ENCODE measurements at places on chromosomes 2 and 18. TPM values are rescaled to one million over a fixed set of nuclear protein-coding genes. Genes with fewer than 3 reads are reported as not detected.

FEV gene
- not detected for total RNA-seq

FAM228A gene
- 0.31 TPM for total RNA-seq

SPOPL gene
- 15.9 TPM for total RNA-seq

PRKAG3 gene
- not detected for total RNA-seq

C2orf72 gene
- 0.16 TPM for total RNA-seq

TRABD2A gene
- total RNA-seq: 0.38 TPM

CRYGD gene
- total RNA-seq: not detected

All from bladder microvascular endothelial cell (primary cell).